ENCODE measurements at places on chromosomes 7 and 10. TPM values are rescaled to one million over a fixed set of nuclear protein-coding genes. Genes with fewer than 3 reads are reported as not detected.

Gene CHAT
- not detected for total RNA-seq

Gene WNT16
- total RNA-seq, result 5.7 TPM

Gene RELN
- 0.16 TPM for total RNA-seq

Gene TFEC
- total RNA-seq, result under 0.01 TPM

Gene FAM53B
- 15.3 TPM for total RNA-seq

Gene ANKRD7
- total RNA-seq, result 3.1 TPM

Gene SMIM30
- total RNA-seq, result 69.6 TPM

Measured in hair follicle dermal papilla cell (primary cell).